ENCODE measurements at places on chromosomes 7 and 10.

GRCh38 chr7:128946936-128947830 is 9.5 kb downstream of the IRF5 start:
- no peak for DNase-seq

- DNase-seq, result no peak
These were observed 378.8 kb upstream of the PODXL start for GRCh38 chr7:131935180-131935579.

DNA sequence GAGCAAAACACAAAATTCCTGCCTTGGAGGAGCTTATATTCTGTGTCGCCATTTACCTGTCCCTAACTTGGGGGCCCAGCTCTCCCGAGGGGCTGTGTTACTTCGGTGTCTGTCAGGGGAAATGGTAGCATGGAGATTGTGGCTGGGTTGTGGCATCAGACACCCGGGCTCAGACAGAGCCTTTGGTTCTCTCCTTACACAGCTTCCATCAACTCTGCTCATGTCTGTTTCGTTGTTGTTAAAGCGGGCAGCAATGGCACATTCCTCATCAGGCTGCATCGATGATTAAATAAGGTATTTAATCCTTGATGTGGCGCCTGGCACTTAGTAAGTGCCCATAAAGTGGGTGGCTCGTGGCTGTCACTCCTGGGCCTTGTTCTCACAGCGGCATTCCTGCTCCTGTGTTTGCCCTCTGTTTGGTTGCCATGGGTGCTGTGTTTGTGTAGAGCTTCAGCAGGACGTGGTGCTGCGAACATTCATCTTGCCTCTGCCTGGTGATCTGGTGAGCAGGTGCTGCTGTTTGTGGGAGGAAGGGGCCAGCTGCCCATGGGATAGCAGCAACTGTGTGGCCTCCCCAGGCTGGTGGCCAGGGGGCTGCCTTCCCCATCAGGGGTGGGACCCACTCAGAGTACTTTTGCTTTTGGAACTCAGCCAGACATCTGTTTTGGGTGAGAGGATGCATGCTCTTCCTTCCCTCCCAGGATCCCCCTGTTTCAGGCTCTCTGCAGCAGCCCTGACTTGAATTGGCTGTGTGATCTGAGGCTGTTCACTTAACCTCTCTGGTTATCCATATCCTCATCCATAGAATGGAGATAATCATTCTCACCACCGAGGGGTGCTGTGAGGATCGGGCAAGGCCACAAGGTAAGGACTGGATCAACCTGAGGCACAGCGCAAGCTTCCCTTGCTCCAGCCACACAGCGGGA is 207.2 kb upstream of the SVIL start:
- DNase-seq, result no peak

- no peak for DNase-seq
These were observed 465.3 kb downstream of the ARL4A start for GRCh38 chr7:13152755-13153154.

- DNase-seq, result no peak
These were observed 3.1 kb downstream of the GPER1 start for GRCh38 chr7:1090686-1091643.

- DNase-seq, result no peak
These were observed 528.6 kb downstream of the SORCS1 start for GRCh38 chr10:106635947-106636346.

Measured in anterior cingulate cortex (tissue), 58 donors.